ENCODE measurements at places on chromosomes 6 and 20.

- DNase-seq: no peak
Observed at GRCh38 chr6:136644597-136644952, 94.4 kb upstream of the MAP7 start.

GRCh38 chr6:75286955-75287354, 2.4 kb upstream of the TMEM30A start:
- no peak for DNase-seq

- no peak for DNase-seq
Observed at GRCh38 chr20:19602675-19603375, 155.2 kb upstream of the RIN2 start.

DNA sequence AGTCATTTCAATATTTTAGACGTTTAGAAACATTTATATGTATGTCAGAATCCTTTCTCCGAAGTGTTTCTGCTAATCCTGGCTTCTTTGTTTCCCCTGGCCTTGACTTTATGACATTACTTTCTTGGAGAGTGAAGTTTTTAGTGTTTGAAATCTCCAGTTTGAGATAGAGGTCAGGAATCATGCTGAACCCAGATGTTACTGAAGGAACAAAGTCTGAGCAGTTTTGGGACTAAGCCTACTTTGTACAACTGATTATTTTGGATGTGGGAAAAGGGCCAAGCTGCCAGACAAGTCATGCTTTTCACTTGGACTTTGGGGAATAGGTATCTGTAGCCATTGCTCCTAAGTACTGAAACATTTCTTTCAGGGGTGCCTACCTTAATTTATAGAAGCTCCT, 2.3 kb downstream of the RNF144B start:
- DNase-seq: no peak

DNA sequence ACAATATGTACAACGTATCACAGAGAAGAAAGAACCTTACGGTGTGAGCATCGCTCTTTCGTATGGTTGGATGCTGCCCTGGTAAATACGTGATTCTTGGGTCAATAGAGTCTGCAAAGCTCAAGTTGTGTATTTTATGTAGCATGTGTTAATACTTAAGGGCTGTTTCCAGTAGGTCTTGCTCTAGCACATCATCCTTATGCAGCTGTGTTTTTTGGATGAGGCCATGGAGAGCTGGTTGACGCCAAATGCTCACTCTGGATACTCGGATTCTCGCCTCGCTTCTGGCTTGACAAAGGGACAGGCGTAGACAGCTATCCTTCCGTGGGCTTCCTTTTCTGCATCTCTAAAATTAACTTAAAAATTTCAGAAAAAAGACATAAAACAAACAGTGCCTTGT, 38.9 kb downstream of the SNRNP48 start:
- no peak for DNase-seq

DNA sequence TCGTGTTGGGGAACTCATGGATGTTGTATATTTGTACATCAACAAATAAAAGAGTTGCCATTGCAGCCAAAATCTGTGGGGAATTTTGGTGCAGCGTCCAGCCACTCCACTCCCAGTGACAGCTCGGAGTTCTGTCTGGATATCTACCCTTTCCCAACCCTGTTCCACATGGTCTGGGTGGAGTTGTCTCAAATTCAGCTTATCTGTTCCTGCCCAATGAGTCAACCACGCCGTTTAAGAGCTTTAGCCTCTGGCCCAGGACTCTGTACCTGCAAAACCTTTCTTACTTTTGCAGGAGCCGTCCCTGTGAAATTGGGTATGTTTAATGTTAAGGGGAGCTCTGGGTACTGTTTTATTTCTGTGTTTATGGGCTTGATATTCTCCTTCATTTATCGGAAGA, 33.9 kb upstream of the OVOL2 start:
- no peak for DNase-seq

All from progenitor cell of endocrine pancreas (in vitro differentiated cells).